ENCODE measurements at places on chromosomes 5 and 9.

DNA sequence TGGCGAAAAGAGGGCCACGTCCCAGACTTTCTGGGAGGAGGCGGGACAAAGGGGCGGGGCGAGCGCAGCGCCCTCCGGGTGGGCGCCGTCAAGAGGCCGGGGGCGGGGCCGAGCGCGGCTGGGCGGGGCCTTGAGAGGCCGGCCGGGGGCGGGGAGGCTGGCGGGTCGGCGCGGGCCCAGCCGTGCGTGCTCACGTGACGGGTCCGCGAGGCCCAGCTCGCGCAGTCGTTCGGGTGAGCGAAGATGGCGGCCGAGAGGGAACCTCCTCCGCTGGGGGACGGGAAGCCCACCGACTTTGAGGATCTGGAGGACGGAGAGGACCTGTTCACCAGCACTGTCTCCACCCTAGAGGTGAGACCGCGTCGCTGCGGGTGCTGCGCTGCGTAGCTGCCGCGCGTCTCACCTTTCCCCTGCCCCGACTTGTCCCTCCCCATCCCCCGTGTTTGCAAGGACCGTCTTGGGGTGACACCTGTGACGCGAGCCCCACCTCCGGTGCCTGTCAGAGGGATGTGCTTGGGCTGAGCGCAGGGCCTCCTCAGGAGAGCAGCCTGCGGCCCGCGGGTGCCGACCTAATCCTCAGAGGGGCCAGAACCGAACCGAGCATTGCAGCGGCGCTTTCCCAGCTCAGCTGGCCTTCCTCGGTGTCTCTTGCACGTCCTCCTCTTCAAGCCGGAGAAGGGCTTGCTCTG lies at the start of gene SNX2:
SNX2 (plus strand) TSS at position 220 of the 689 bp plus-strand sequence; CDS start at position 244, 24 bp downstream.
- DNase-seq = peak; percentile 90

DNA sequence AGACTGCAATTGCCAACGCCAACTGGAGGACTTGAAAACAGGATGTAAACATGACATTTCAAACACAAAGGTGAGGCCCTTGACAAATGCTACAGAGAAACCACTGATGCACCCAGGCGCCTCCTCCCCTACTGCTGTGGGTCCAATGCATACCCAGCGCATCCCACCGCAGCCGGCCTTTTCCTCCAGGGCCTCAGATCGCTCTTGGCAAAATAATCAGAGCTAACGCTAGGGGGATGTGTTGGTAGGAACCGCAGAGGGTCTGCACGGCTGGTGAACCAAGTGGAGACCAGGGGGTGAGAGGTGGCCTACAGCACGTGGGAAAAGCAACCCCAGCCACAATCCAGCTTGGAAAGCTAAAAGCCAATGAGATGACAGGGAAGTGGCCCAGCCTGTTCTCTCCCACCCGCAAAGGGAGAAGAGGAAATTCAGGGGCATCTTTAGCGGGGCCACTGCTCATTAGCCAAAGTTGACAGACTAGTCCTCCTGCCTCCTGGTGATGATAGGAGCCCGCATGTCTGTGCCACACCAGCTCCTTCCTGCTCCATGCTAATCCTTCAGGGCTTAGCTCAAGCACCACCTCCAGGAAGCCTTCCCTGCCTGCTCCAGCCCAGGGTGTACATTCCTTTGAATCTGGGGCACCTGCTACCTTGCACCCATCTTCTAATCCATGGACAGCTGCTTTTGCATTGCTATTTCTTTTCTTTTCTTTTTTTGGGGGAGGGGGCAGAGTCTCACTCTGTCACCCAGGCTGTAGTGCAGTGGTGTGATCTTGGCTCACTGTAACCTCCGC lies 5.9 kb downstream of the FAM163B start:
- no peak for DNase-seq

- no peak for DNase-seq
Measured at GRCh38 chr5:61277190-61277589, 54.9 kb upstream of the ZSWIM6 start.

GRCh38 chr9:137266162-137266527 lies 11.0 kb downstream of the NELFB start:
- no peak for DNase-seq

- DNase-seq = no peak
Measured at GRCh38 chr9:14418941-14419937, 105.3 kb upstream of the NFIB start.

DNA sequence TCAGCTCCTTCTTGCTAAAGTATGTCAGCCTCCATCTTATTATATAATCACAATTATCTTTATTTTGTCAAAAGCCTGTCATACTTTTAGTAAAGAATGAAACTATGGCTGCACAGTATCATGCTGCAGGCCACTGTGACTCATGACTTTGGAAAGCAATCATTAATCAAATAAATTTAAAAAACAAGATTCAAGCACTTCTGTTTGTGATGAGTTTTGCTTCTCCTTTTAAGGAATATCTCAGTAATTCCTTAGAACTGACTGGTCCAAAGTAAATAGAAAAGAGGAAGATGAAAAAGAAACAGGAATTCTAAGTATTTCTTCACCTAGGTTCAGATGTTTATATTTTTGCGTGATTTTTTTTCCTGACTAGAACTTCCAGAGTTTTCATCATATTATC lies 83.1 kb downstream of the EDIL3 start:
- DNase-seq = no peak

GRCh38 chr5:156383510-156384265 lies 56.7 kb downstream of the SGCD start:
- no peak for DNase-seq

DNA sequence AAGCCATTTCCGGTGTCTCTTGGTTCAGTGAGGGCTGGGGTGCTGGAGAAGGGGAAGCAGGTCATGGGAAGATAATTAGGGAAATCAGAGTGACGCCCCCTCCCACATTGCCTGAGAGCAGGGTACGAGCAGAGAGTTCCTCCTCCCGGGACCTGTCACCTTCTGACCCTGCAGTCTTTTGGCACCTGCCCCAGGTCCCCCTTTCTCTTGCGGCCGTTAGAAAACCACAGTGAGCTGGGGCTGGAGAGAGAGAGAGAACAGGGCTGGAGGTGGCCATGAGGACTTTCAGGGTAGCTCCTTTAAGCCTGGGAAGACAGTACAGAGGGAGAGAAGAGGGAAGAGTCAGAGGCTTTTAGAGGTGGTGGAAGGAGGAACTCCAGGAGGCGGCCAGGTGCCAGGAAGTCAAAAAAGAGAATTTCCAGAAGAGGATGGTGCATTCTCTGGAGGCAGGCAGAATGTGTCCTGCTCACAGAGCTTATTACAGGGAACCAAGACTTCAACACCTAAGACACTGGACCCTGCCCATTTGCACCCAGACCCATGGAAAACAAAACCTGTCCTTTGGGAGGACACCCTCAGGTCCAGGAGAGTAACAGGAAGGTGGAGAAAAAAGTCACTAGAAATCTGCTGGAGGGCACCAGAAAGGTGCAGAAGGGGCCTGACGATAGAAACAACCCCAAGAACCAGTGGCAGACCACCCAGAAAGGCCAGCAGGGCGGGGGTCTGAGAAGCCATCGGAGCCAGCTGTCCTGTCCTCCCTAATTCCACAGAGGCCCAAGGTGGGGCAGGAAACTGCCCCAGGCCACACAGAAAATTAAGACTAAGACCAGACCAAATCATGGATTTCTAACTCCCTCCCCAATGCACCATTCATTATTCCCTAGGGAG lies 6.5 kb upstream of the ACSL6 start:
- no peak for DNase-seq

DNA sequence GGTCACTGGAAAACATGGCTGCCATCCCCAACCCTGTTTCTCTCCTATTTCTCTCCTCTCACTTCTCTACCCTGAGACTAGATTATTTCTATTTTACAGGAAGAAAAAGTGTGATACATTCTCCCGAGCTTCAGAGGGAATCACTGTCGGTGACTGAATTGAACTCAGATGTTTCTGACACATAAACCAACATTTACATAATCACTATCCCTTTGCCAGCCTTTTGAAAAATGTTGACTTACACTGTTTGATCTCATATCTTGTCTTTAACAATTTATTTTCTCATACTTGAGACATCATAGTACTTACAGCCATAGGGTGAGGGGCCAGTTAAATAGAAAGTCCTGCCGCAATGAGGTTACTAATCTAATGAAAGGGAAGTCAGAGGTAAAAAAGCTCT lies 25.1 kb upstream of the PPP2CA start:
- DNase-seq = no peak

GRCh38 chr5:115072266-115073064 lies 97.2 kb downstream of the TRIM36 start:
- no peak for DNase-seq

- no peak for DNase-seq
Measured at GRCh38 chr9:130766021-130766926, 68.8 kb upstream of the ABL1 start.

DNA sequence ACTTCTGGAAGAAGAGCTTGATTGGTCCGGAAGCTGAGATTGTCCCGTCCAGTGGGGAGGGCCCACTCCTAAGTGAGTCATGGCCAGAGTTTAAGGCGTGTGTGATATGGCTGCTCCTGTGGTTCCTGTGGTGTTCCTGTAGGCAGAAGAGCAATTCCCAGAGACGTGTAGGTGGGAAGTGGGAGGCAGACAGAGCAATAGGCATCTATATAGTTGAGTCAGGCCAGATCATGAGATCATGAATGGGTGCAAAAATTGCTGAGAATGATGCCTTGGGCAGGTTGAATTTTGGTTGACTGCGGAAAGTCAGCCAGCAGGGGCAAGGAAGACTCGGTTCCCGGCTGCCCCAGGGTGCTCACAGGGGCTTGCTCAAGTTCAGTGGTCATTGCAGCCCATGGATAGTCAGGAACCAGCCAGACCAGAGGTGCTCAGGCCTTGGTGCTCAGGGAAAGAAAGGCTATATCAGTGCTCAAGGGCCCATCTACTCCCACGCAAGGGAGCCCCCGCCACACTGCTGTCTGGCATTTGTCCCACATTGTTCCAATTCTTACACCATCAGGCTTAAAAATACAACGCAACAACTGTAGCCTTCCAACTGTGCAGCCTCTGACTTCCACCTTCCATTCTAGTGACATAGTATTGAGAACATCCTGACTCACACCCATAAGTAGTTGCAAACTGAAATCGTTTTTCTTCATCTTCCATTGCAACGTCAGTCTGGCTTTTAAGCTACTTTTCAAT lies 21.0 kb upstream of the GSN start:
- DNase-seq = no peak

GRCh38 chr9:133709691-133710571 lies 28.2 kb downstream of the SARDH start:
- DNase-seq = no peak

DNA sequence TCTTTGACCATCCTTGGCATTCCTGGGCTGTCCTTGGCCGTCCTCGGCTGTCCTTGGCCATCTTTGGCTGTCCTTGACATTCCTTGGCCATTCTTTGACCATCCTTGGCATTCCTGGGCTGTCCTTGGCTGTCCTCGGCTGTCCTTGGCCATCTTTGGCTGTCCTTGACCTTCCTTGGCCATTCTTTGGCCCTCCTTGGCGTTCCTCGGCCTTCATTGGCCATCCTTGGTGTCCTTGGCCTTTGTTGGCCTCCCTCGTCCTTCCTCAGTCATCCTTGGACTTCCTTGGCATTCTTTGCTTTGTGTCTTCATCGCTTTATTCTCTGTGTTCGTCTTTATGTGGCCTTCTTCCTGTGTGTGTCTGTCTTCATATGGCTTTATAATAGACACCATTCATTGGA lies 20.7 kb downstream of the NDUFS6 start:
- no peak for DNase-seq

DNA sequence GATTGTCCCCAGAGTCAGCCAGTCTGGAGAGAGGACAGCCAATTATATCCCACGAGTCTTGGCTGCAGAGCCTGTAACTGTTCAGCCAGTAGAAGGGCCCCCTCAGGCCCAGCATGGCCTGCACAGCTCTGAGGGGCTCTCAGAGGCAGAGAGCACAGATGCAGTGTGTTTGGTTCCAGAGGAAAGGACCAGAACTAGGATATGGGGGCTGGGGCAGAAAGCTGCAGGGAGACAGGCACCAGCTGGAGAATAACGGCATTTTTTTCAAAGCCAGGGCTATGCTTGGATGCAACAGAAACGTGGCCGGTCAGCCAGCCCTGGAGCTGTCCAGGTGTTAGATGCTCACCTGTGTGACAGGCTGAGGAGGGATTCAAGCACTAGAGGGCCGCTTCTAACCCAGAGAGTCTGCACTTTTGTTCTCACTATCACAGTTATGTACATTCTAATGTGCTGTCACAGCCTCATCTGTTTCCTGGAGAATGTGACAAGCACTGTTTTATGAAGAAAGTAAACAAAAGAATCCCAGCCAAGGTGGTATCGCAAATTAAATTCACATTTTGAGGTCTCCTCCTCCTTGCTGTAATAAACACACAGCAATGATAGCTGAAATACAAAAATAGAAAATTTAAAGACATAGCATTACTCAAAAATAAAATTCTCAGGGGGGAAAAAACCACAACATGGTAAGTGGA lies 96.5 kb downstream of the GABBR2 start:
- DNase-seq = no peak

- DNase-seq = no peak
Measured at GRCh38 chr5:127916885-127917573, 166.5 kb upstream of the SLC12A2 start.

- DNase-seq = no peak
Measured at GRCh38 chr5:35212122-35212982, 17.9 kb downstream of the PRLR start.

DNA sequence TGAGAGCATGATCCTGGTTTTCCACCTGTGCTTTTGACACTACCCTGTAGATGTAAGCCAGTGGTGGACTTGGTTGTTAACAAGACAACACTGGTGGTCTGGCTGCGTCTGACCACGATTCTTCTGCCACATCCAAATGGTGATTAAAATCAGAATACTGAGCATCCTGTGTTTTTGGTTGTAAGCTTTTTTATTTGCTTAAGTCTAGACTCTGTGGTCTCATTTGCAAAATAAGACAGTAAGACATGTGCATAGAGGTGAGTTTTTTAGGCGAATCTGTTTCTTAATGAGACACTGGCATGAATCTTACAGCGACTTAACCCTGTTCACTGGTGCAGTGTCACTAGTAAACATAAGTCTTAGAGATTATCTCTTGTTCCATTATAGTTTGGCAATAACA lies 165.4 kb downstream of the ARHGEF28 start:
- DNase-seq = no peak

DNA sequence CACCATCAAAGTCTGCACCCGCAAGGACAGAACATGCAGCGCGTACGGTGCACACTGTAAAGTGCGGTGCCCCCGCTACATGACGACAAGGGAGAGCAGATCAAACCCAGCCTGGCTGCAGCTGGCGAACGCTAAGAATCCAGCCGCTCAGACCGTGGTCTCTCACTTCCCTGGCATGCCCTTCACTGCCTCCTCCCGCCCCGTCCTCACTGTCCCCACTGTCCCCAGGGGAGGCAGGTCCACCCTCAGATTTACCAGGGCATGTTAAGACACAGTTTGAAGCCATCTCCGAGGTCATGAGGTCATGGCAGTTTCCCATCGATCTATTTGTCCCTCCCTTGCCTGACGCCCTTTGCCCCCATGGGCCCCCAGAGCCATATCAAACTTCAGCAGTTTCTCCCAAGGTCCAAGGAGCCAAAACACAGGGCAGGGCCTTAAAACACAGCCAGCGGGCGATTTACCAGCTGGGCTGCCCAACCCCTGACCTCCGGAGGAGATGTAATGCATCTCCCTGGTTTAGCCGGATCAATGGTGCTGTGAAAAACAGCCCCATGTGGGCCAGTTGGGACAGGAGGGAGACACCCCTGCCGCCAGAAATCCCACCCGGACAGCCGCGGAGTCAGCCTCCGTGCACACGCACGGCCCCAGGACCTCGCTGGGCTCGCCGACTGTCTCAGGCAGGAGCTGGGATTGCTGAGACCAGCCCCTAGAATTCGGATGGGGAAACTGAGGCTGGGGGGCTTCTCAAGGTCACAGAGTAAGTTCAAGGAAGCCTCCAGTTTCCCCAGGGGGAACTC lies 52.3 kb upstream of the FUBP3 start:
- no peak for DNase-seq
